RPMI7951 (cell line): ENCODE measurements at places on chromosomes 16 and 17. TPM values are rescaled to one million over a fixed set of nuclear protein-coding genes. Genes with fewer than 3 reads are reported as not detected.

DNA sequence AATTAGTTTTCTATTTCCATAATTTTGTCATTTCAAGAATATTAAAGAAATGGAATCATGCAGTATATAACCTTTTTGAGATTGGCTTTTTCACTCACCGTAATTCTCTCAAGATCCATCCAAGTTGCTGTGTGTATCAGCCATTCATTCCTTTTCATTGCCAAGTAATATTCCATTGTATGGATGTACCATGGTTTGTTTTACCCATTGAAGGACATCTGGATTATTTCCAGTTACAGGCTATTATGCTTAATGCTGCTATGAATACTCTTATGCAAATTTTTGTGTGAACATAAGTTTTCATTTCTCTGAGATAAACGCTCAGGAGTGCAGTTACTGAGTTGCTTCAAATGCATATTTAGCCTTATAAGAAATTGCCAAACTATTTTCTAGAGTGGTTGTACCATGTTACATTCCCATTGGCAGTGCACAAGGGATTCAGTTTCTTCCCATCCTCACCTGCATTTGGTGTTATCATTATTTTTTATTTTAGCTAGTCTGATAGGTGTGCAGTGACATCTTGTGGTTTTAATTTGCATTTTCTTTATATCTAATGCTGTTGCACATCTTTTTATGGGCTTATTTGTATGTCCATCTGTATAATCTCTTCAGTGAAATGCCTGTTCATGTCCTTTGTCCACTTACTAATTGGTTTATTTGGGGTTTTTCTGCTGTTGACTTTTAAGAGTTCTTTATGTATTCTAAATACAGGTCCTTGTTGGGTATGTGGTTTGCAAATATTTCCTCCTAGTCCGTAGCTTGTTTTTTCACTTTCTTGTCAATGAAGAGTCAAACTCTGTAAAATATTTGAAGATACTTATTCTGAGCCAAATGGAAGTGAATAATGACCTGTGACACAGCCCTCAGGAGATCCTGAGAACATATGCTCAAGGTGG, 32.7 kb downstream of the BMERB1 start:
- peak; percentile 24 for DNase-seq

- peak; percentile 8 for DNase-seq
These were observed 39.8 kb downstream of the ABCA5 start for GRCh38 chr17:69287168-69287567.

Gene DBNDD1
- 7.7 TPM in 2 replicates for total RNA-seq

DNA sequence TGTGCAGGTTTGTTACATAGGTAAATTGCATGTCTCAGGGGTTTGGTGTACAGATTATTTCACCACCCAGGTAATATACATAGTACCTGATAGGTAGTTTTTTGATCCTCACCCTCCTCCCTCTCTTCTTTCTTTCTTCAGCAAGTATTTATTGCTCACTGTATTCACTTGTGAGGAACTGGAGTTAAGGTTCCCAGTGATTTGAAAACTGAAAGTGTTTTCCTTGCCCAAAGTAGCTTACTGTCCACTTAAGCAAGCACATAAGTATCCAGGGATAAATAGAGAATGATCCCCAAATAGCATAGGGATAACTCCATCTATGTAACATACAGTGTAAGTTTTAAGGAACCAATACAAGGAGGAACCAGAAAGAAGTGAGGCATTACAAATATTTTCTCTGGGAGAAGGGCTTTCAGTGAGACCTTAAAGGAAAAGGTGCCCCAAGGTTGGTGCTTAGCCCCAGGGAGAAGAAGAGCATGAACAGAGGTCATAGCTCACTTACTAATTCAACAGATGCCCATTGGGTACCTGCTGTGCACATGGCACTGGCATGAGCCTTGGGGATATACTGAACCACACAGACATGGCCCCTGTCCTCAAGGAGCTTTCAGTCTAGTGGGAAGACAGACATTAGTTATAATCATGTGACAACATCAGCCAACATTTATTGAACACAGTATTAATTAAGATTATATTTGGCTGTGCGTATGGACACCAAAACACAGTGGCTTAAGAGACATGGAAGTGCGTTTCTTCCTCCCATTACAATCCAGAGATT, 17.0 kb downstream of the MYL4 start:
- no peak for DNase-seq

DNA sequence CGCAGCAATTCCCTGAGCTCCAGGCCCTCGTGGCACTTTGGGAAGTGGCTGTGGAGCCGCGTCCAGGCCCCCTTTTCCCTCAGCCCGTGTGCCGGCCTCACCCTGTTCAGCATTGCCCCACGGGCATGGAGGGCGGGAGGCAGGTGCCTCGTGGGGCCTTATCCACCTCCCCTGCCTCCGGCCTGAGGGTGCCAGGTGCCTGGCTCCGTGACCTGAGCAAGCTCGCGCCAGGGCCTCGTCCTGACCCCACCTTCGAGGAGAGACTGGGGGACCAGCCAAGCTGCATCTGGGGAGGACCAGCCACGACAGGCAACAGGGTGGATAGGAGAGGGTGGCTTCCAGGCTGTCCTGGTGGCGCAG, 27.0 kb upstream of the AATK start:
- DNase-seq = no peak

Gene C1QTNF1
- 31.8 and 45.7 TPM in 2 replicates for total RNA-seq
